ENCODE measurements at places on chromosomes 4 and X. TPM values are rescaled to one million over a fixed set of nuclear protein-coding genes. Genes with fewer than 3 reads are reported as not detected.

STAP1 gene
- not detected for total RNA-seq

SCD5 gene
- 17.2 TPM for total RNA-seq

BEND4 gene
- total RNA-seq = not detected

ARSH gene
- not detected for total RNA-seq

SRPX2 gene
- total RNA-seq = 33.9 TPM

P2RY4 gene
- not detected for total RNA-seq

TLR7 gene
- 0.11 TPM for total RNA-seq

FAM47E gene
- total RNA-seq = not detected

RENBP gene
- total RNA-seq = not detected

CENPVL2 gene
- total RNA-seq = not detected

ADH1C gene
- not detected for total RNA-seq

GRIA3 gene
- total RNA-seq = not detected

ODAPH gene
- total RNA-seq = not detected

GRSF1 gene
- 100 TPM for total RNA-seq

MAP7D2 gene
- total RNA-seq = not detected

PPBP gene
- not detected for total RNA-seq

CXorf38 gene
- 21.2 TPM for total RNA-seq

ZNF718 gene
- total RNA-seq = 0.05 TPM

SLC10A4 gene
- not detected for total RNA-seq

LAGE3 gene
- total RNA-seq = 47.7 TPM

PF4V1 gene
- not detected for total RNA-seq

ANAPC4 gene
- 11.7 TPM for total RNA-seq

STPG2 gene
- total RNA-seq = not detected

SRPK3 gene
- not detected for total RNA-seq

STS gene
- total RNA-seq = 2.4 TPM

GUCY1B1 gene
- total RNA-seq = 1.0 TPM

BMP3 gene
- total RNA-seq = 0.03 TPM

SAGE1 gene
- total RNA-seq = not detected

NPY2R gene
- not detected for total RNA-seq

GRXCR1 gene
- total RNA-seq = not detected

PDE6B gene
- total RNA-seq = not detected

L1CAM gene
- total RNA-seq = not detected

NCAPG gene
- total RNA-seq = 54.1 TPM

MAPK10 gene
- total RNA-seq = 18.6 TPM

GAB1 gene
- total RNA-seq = 2.3 TPM

BTK gene
- total RNA-seq = not detected

IL1RAPL2 gene
- not detected for total RNA-seq

SLC25A31 gene
- not detected for total RNA-seq

UGT2A3 gene
- not detected for total RNA-seq

CLNK gene
- not detected for total RNA-seq

IRAK1 gene
- total RNA-seq = 70.7 TPM

PAGE5 gene
- total RNA-seq = not detected

FGF13 gene
- 7.0 TPM for total RNA-seq

CENPVL1 gene
- total RNA-seq = not detected

TMEM192 gene
- total RNA-seq = 7.4 TPM

APELA gene
- total RNA-seq = 24.9 TPM

CXCL10 gene
- total RNA-seq = not detected

SOX3 gene
- total RNA-seq = not detected

STIM2 gene
- 13.1 TPM for total RNA-seq

CXCL11 gene
- not detected for total RNA-seq

HSFX2 gene
- total RNA-seq = not detected

SLC38A5 gene
- total RNA-seq = 0.16 TPM

KLHL34 gene
- total RNA-seq = not detected

MAGEA2B gene
- not detected for total RNA-seq

DCLK2 gene
- 5.2 TPM for total RNA-seq

CCNA2 gene
- 318 TPM for total RNA-seq

USP17L5 gene
- not detected for total RNA-seq

SPRY1 gene
- 0.06 TPM for total RNA-seq

JAKMIP1 gene
- total RNA-seq = not detected

SH3BGRL gene
- 176 TPM for total RNA-seq

Measured in SJSA1 (cell line).